ENCODE measurements at places on chromosomes 7 and 10.

DNA sequence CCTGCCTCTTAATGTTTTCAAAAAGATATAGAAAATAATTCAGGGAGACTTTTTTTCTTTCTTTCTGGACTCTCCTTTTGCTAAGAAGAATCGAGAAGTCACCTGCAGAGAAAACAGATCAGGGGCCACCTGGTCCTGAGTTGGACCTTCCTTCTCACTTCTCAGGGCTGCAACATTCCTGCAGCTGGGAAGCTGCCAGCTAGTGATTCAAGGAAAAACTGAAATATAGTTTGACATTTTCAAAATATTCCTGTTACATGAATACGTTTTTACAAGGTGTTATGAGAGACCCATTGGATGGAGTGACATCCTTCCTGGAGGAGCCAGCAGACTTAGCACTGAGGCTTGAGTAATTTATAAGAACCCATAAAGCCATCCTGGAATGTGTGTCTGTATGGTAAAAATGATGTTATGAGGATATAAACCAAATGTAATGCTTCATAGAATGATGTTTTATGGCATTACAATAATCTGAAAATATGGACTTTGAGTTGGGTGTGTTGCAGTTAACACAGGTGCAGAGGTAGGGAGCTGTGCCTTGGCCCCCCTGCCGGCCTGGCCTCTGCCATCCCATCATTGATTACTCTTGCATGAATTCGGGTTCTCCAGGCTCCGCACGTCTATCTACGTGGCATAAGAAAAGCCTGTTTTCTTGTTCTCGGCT lies 149.7 kb downstream of the PAXIP1 start:
- no peak for DNase-seq

GRCh38 chr7:66296001-66296521 lies 90.9 kb downstream of the TPST1 start:
- DNase-seq: no peak

GRCh38 chr10:35916791-35917190 lies 274.7 kb upstream of the FZD8 start:
- DNase-seq: no peak

- DNase-seq: no peak
These were observed 28.8 kb downstream of the MIOS start for GRCh38 chr7:7595451-7595850.

DNA sequence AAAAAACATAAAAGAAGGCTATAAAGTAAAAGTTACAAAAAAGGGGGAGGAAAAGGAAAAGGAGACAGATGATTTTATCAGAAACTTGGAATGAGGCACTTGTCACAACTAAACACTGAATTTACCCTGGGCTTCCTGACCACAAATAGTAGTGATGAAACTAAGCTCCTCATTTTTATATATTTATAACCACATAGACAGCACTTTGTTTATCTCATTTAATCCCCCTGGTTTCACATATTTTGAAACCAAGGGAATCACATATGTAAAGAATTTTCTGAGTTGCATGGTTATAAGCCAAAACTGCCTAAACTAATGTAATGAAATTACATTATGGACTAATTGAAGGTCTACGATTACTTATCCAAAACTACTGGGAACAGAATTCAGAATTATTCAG lies 39.6 kb upstream of the MET start:
- no peak for DNase-seq

DNA sequence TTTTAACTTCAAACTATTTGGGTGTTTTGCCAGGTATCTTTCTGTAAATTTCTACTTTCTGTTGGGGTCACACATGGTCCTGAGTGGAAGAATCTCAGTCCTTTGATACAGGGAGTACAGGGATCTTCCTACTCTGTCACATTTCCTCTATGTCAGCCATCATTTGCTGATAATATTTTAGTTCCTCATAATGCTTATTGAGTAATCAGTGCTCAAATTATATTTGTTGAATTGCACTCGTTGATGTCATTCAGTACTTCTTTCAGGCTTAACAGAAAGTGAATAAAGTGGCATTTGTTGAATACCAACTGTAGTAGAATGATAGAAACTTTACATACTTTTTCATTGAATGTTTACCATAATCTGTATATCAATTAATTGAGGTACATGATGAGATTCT lies 31.9 kb downstream of the WDR11 start:
- DNase-seq: no peak

DNA sequence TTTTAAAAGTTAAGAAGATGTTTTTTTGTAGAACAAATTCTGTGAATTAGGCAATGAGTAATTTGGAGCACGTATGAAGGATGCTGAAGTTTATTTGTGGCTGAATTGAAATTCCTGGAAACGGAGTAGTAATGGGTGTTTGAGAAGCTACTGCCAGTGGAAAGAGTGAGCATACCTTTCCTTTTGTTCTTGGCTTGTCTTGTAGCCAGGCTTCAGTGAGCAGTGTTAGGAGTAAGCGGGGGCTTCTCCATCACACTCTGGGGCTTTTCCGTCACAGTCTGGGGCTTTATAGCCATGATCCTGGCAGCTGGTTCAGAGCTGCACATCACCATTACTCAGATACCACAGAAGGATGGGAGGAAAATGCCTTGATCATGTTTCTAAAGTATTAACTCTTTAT lies 32.3 kb downstream of the GARS1 start:
- no peak for DNase-seq

GRCh38 chr10:112768121-112768520 lies 181.9 kb upstream of the TCF7L2 start:
- no peak for DNase-seq

DNA sequence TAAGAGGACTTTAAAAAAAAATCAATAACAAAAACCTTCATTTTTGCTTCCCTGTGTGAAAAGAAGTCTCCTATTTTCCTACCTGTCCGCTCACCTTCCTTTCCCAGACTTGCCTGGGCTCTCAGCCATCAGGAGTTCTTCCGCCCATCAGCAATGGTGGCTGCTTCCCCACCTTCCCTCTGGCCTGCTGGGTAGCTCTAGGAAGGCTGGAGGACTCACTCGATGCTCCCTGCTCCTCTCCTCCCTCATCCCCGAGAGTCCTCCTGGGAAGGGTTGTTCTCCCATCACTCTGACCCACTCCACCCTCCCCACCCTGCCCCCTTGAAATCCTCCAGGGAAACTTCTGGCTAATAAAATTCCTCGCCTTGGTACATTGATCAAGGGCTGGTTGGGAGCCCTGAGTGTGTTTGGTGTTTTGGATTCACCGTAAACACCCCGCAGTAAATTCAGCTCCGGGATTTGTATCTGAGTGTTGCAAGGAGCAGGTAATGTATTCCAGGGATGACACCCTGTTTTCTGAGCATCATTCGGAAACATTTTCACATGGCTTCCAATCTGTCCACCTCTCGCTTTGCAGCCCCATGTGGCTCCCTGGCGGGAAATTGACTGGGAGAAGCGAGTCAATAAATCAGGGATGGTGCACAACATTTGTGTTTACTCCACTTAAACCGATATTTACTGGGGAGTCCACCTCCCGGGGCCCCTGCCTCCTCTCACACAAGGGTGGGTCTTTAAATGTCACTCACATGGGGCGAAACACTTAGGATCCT lies 126.4 kb upstream of the SDK1 start:
- DNase-seq: no peak

DNA sequence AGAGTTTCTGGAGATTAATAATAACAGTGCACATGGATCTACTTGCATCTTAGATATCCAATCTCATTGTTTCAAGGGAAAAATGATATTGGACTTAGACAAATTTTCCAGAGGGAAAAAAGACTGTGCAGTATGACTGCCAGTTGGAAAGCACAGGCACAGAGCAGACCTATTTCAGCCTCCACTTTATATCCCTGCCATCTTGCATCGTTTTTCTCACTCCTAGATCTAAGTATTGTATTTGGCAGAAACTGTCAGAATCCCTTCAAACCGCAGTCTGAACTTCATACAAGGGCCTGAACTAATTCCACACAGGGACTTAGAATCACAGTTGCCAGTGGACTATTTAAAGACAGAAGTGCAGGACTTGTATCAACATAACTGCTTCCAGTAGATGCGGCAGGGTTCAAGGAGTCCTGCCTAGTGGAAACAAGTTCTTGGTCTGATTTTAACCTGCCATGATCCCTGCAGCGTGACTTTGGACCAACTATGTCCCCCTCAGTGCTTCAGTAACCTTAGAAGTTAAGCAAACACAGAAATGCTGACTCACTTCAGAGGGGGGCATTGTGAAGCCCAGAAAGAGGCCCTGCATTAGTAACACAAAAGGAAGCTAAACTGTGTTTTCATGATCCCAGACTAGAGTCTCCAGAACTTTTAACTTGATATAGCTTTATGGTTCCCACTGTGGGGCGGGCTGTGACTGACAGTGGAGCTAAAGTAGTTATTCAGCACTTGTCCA lies 95.7 kb upstream of the PALS2 start:
- peak; percentile 37 for DNase-seq

- DNase-seq: no peak
These were observed 76.4 kb downstream of the LYZL2 start for GRCh38 chr10:30553018-30553625.

- DNase-seq: no peak
These were observed 32.8 kb upstream of the DGKI start for GRCh38 chr7:137879357-137880158.

DNA sequence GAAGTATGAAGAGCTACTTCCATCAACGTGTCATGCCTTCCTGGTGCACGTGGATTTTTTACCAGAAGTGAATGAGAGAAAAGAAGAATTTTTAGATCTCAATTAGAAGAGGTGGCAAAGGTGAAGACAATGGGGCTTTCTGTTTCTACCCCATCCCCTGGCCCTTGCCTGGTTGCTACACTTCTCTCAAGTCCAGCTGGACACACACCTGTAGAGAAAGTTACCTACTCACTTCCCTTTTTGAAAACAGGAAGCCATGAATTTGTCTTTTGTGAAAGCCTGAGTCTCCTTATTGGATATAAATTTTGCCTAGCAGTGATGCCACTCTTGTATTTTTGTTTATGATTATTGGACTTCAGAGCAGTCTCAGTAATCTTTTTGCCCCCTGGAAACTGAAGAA lies 142.9 kb upstream of the AKR1E2 start:
- no peak for DNase-seq

DNA sequence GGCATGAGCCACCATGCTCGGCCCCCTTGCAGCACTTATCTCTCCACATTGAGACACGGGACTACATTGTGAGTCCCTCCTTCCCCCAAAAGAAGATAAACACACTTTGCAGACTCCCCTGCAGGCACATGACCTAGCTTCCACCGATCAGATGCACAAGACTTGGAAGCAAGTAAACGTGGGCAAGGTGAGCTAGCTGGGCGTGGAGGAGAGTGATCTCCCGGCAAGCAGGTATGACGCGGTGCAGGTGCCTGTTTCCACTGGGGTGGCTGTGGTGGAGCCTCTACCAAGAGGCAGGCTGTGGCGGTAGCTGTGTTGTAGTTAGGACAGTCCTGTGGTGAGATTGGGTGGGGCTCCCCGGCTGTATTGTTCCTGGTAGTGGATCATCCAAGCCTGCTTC lies 7.7 kb upstream of the COMTD1 start:
- DNase-seq: peak; percentile 57

GRCh38 chr7:68770649-68771048 lies 827.6 kb upstream of the AUTS2 start:
- no peak for DNase-seq
